ENCODE measurements at places on chromosomes 11 and 22.

DNA sequence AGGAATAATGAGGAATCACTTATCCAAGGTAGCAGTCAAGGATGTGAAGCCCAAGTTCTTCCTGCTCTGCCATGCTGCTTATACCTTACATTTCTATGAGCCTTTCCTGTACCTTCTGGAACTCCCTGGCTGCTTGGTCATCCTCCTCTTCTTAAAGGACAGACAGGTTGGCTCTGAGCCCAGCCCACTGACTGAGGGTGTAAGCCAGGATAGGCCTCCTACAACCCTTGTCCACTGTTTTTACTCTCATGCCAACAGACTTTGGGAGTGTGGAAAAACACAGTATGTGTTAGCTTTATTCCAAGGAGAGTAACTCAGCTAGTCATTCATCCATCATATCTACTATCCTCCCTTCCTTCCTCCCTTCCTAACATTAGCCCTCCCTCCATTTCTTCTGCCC, 47.5 kb downstream of the IRAG1 start:
- no peak for DNase-seq

- DNase-seq: no peak
Measured at GRCh38 chr11:120074076-120074475, 63.8 kb downstream of the TRIM29 start.

DNA sequence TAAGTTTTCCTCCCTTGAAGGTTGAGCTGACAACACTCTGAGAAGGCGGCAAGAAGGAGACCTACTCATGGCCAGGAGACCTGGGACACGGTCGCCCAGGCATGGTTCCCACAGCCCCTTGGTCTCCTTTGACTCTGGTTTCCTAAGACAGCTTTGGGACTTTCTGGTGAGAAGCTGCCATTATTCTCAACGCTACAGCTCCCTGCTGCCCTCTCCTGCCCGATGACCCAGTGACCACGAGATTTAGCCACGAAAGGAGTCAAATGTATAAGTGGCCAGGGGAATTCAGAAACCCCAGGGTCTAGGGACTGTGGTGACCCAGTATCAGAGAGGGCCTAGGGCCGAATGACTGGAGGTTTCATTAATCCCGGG, 699 bp upstream of the SDF2L1 start:
- DNase-seq: no peak

GRCh38 chr11:33531743-33532181, 168.9 kb downstream of the C11orf91 start:
- DNase-seq: no peak

DNA sequence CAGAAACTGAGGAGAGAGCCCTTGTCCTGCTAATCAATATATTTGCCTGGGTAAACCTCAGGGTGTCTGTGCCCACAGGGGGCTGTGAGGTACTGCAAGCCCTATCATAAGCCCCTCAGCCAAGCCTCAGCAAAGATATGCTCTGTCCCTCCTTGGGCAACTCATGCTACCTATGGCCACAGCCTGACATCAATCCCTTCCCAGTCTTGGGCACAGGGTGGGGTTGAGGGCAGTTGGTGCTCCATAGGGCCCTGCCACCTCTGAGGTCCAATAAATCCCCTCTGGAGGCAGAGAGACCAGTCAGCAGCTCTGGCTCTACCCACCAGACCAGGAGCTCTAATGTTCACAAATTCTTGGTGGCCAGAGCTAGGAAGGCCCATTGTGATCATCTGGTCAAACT, 23.8 kb downstream of the TPBGL start:
- DNase-seq: no peak

DNA sequence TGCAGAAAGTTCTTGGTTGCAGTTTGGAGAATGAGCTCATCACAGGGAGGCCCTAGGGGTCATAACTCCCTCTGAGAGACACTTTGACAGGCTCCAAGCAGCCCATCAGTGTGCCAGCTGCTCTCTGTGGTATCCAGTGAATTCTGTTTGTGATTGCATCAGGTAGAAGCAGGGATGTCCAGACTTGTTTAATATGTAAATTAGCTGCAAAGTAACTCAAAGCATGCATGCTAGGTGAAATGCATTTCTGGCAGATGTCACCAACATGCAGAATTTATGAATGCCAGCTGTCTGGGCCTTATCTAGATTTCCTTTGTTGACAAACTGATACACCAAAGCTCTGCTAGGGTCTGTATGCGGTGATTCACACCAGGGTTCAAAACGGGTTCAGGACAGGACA, 123.6 kb upstream of the MTNR1B start:
- DNase-seq: no peak

GRCh38 chr11:1519028-1520010, 32.7 kb upstream of the MOB2 start:
- no peak for DNase-seq

DNA sequence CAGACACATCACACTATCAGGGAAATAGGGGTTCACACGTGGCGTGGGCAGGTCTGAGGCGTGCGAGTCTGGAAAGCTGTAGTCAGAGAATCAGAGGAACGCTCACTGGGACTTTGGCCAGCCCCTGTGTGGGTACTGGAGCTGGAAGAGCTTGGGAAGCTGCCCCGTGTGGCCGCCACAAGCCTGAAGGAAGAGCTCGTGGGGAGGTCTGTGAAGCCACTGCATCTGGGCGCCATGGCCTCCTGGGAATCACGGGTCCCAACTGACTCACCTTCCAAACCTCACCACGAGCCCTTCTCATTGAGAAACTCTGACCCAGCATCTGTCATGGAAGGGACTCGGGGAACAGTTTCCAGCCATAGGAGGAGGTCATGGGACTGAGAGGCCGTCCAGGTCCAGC, 5.9 kb upstream of the MRGPRF start:
- DNase-seq: no peak

Data from NCI-H524 treated with DMSO at 0.1 percent for 48 hours (cell line).